ENCODE measurements at places on chromosomes 12 and 14.
A peak's percentile ranks its signal among the peaks of the same experiment; 100 is the strongest.

GRCh38 chr12:15522574-15523187 lies 200.4 kb downstream of the PTPRO start:
- peak; percentile 76 for DNase-seq

DNA sequence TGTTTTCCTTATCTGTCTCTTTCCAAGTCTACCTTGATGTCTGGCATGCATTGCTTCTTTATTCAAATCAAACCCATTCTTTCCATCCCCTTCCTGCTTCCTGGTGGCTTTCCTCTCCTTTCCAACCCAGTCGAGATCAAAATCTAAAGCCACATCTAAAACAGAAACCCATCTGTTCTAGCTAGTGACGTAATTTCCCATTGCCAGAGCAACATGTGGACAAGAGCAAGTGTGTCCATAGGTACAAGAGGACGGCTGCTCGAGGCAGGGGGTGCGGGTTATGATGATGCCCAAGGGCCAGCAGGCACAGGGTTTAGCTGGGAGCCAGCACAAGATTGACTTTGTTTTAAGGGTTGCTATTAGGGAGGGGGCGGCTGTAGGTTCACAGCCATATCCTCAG lies 7.0 kb downstream of the KRT80 start:
- no peak for DNase-seq

DNA sequence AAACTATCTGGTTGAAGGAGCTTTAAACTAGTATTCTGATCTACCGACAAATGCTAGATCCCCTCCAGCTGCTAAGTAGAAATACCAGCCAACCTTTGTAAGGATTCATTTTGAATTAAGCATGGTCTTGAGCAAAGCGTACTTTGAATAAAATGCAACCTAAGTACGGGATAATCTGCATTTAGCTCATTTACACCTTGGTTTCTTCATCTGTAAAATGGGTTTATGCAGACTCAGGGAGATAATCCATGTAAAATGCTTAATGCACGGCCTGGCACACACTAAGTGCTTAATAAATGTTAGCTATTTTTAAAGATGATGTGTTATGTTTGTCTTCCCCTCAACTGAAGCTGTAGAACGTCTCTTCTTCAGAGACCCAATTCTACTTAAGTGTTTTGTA lies 15.9 kb downstream of the EGLN3 start:
- DNase-seq: no peak

GRCh38 chr12:116050275-116050674 lies 227.2 kb downstream of the MED13L start:
- DNase-seq: no peak

GRCh38 chr14:27228053-27228452 lies 630.2 kb upstream of the NOVA1 start:
- DNase-seq: no peak

- DNase-seq: no peak
Observed at GRCh38 chr14:54497224-54497623, 8.4 kb upstream of the GMFB start.

GRCh38 chr12:52807544-52808470 lies 6.1 kb downstream of the KRT4 start:
- no peak for DNase-seq

DNA sequence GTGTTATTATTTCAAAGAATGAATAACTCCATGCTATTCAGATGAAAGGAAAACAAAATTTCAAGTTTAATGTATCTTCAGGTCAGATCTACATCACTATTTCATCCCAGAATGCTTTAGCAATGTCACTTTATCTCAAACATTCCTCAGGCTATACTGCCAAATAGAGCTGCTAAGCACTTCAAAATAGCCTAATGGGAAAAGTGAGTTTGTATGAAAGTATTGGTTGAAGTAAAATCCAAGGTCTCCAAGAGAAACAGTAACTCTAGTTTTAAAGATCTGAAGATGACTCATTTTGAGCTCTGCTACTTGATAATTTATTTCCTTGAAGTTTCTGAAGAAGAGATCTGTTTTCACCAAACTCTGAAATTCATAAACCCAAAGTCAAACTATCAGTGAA lies 466.2 kb upstream of the FOXG1 start:
- peak; percentile 26 for DNase-seq

GRCh38 chr12:42859612-42860011 lies 270.1 kb upstream of the PRICKLE1 start:
- DNase-seq: no peak

DNA sequence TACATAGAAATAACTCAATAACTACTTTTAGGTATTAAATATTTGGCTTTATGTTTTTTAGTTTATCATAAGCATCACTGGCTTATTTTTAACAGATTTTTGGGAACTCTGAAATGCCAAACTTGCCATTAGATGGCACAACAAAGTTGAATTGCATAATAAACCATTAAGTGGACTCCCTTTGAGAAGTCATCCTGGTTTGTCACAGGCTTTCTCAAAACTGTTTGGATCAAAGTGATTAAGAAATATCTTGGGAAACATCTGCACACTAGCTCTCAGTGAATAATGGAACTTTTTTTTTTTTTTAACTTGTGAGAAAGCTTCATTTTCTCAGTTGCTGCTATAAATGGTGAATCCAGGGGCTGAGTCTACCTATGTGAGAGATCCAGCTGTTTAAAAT lies 4.3 kb downstream of the SLC16A7 start:
- no peak for DNase-seq

DNA sequence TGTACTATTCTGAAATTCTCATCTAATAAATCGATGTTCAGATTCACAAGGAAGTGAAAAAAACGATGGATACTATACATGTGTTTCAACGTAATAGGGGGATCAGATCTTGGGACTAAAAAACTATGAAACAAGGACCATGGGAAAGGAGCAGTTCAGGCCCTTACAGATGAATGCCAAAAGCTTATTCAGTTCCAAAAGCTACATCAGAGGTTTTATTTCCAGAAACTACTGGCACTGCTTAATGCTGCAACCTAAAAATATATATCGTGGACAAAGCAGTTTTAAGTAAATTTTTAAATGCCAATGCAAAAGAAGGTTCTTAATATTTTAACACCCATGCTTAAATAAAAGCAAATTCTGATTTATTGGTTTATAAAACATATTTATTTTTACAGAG lies 38.5 kb downstream of the LRIG3 start:
- DNase-seq: no peak

- DNase-seq: no peak
Observed at GRCh38 chr14:92252323-92252722, 70.6 kb upstream of the SLC24A4 start.
